ENCODE measurements at places on chromosomes 2 and 18.
A peak's percentile ranks its signal among the peaks of the same experiment; 100 is the strongest.

DNA sequence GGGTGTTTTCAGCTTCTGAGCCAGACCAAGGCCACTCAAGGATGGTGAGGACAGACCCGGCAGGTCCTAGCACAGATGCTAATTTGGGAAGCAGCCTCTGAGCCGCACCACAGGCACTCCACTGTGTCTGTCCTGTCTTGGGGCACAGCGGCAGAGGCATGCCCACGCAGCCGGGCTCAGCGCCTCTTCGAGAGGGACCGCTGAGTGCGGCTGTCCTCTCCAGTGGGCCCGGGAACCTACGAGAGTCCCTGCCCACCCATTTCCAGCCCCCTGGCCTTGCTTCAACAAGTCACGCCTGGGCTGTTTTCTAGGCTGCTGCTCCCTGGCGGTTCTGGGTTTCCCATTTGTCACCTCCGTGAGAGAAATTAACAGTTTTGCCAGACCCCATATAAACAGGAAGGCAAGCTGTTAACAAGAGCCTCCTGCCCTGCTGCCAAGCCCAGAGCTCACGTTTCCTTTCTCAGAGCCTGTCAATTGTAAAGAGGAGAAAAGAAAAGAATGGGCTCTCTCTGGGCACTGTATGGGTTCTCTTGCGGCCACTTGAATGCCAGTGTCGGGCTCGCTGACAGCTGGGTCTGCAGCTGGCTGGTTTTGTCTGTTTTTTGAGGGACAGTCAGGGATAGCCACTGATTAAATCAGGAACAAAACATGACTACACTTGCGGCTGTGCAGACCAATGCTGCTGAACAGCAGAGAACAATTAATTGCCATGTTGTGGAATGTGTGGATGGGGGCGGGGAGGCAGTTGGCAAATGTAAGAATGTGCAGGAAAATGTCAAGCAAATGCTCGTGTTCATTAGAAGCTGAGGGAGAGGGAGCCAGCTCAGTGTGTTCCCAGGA is 30.6 kb downstream of the TMEM17 start:
- DNase-seq: peak; percentile 40

DNA sequence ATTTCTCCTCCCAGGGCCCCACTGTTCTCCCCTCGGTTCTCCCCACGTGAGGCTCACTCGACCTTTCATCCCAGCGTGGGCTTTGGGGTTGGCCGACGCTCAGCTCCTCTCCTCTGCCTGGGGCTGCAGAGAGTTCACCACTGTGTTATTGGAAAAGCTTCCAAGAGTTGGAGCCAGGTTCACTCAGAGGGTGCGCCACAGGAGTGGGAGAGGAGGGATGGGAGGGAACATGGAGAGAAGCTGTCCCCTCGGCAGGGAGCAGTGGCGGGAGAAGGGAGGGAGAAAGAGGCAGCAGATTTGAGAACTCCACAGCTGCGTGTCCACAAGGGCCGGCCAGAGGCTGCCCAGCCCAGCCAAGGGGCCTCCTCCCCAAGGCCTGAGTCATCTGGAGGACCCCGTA is 197.1 kb upstream of the SMAD2 start:
- DNase-seq: no peak

- no peak for DNase-seq
These were observed 1814.7 kb upstream of the CELF4 start for GRCh38 chr18:39380186-39380725.

GRCh38 chr2:125721072-125721721 is 934.8 kb upstream of the GYPC start:
- no peak for DNase-seq

DNA sequence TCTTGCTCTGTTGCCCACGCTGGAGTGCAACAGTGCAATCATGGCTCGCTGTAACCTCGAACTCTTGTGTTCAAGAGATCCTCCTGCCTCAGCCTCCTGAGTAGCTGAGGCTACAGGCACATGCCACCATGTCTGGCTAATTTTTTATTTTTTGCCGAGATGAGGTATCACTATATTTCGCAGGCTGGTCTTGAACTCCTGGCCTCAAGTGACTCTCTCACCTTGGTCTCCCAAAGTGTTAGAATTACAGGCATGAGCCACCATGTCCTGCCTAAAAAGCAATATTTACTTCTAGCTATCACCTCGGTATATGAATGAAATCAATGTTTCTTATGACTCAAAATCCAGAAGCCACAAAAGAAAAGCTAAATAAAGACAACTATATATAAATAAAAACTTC is 2.2 kb downstream of the BUB1 start:
- DNase-seq: peak; percentile 9

GRCh38 chr2:36420569-36421181 is 65.1 kb downstream of the CRIM1 start:
- DNase-seq: no peak

DNA sequence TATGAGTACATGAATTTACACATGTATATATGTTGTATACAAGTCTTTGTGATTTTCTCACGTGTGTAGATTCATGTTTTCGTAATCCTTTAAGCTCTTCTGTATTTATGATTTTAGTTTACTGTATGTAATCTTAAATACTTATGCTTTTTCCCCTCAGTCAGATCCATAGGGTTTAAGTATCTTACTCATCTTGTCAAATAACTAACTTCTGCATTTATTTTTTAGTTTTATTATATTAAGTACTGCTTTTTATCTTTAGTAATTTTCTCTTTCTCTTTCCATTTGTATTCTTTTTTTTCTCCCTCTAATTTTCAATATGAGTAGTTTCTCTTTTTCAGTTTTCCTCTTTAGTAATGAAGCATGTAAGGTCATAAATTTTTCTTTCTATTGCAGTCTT is 179.4 kb downstream of the LCLAT1 start:
- no peak for DNase-seq

DNA sequence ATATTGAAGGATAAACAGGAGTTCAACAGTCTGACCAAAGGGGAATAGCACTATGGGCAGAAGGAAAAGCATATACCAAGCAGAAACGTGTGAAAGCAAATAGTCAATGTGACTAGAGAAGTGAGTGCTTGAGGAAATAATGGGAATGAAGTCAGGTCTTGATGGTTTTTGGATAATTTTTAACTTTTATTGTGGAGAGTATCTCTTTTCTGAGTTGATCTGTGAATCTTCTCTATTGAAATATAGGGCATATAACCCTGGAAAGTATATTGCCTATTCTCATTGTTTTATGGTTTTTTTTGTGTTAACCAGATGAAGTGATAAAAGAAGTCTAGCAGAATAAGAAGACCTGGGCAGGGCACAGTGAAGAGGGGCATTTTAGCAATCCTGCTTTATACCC is 16.4 kb upstream of the FABP1 start:
- DNase-seq: no peak

DNA sequence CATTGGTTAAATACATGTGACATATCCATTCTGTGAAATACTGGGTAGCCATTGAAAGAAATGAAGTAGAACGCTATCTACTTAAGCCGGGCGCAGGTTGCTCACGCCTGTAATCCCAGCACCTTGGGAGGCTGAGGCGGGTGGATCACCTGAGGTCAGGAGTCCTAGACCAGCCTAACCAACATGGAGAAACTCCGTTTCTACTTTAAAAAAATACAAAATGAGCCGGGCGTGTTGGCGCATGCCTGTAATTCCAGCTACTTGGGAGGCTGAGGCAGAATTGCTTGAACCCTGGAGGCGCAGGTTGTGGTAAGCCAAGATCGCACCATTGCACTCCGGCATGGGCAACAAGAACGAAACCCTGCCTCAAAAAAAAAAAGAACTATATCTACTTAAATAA is 45.7 kb upstream of the ASPRV1 start:
- no peak for DNase-seq

- no peak for DNase-seq
These were observed 51.8 kb downstream of the LPIN2 start for GRCh38 chr18:2960983-2961696.

GRCh38 chr2:109511168-109511567 is 102.6 kb downstream of the SEPTIN10 start:
- no peak for DNase-seq

GRCh38 chr2:138185827-138186226 is 221.6 kb downstream of the HNMT start:
- no peak for DNase-seq

- DNase-seq: no peak
These were observed 27.1 kb upstream of the SULT1C3 start for GRCh38 chr2:108212671-108213070.

DNA sequence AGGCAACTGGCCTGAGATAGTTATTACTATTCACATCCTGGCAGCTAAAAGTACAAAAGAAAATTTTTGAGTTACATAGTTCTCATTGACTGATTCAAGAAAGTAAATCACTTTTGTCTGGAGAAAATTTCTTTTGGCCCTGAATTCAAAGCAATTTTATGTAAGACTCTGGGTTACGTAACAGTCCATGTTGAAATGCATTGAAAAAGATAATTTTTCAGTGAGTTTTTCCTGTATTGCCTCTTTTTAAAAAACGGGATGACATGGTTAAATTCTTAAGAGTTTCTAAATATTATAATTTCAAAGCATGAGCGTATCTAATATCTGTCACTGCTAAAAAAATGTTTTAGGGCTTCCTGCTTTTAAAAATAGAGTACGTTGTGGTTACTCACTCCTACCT is 72.7 kb downstream of the ANKRD12 start:
- no peak for DNase-seq

DNA sequence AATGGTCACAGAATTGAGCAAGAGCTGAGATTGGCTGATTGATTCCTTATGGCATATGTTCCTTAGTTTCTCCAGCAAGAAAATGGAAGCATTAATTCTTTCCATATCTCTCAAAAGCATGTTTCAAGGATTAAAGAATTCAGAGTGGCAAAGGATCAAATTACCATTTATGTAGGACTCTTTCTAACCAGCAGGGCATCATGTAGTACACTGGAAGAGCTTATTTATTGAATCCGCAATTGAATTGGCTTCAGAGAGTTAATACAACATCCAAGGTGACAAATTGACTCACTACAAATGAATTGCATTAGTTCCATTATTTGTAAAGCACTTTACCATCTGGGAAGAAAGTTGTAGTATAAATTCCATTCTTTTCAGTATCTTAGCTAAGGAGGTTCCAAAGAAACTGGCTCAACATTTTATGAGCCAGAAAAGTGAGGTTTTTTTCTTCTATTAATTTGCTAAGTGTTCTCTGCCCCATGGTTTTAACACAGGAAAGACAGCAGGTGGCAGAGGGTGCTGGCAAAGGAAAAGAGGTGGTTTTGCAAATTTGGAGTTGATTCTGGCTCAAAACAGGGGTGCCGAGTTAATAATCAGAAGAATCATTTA is 409.9 kb downstream of the MTX2 start:
- no peak for DNase-seq

DNA sequence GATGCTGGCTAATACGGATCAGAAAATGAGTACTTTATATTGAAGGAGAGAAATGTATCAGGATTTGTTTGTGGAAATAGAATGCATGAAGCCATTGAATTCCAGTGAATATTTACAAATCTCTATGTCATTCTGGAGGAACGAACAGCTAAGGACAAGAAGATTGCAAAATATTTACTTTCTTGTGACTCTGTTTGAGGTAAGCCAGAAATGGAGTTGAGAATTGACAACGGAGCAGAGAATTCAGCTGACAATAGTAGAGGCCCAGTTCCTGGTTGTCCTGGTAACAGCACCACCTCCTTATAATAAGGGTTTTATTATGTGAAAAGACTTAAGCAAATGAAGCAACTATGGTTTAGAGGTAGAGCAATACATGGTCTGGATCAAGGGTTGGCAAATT is 349.2 kb downstream of the ADCYAP1 start:
- DNase-seq: no peak

- no peak for DNase-seq
These were observed 111.3 kb downstream of the TSN start for GRCh38 chr2:121866789-121867188.

DNA sequence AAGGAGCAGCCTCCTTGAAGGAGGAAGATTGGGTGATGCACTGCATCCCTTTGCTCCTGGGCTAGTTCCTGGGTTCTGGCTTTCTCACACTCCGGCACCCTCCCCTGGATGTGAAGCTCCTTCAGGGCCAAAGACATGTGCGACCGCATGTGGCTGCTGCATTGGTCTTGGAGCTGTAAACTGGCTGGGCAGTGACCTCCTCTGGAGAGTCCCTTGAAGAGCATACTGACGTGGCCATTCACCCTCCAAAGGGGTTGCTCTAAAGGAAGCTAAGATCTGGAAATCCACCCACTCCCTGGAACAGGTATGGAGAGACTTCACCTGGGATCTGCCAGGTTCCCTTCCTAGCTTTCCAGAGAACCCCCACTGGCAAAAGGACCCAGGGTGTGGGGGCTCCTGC is 62.1 kb downstream of the TMEM17 start:
- DNase-seq: no peak

DNA sequence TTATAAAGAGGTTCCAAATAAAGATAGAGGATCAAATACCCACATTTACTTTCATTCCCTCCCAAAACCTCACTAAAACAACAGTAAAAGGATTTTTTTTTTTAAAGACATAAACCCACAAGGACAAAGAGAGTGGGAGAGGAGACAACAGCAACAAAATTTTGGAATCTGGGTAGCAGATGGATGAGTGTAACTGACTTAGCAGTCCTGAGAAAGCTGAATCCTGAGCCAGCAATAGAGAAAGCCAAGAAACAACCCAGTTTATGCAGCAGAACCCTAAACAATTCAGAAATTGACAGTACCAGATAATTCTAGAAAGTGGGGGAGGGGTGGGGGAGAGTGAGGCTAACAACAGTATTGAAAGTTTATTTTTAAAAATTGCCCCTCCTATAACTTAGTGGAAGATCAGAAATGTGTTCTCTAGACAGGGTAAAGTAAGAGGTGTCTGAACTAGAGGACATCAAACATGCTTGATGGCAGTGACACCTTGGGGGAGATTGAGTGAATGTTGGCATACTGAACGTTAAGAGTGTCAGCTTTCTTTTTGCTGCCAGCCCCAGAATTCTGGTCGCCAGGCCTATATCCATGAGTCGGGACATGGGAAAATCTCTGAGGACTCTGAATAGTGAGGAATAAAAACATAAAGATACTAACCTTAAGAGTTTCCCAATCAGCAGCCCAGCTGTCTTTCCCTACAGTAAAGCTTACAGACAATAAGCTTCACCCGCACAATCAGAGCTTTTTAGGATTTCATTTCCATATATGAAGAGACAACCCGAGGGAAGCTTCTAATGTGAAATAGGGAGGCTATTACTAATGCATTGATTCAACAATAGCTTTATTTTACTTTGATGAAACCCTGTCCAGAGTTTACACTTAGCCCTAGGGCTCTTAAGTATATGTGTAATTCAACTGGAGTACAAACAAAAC is 128.0 kb upstream of the ALPP start:
- DNase-seq: no peak

DNA sequence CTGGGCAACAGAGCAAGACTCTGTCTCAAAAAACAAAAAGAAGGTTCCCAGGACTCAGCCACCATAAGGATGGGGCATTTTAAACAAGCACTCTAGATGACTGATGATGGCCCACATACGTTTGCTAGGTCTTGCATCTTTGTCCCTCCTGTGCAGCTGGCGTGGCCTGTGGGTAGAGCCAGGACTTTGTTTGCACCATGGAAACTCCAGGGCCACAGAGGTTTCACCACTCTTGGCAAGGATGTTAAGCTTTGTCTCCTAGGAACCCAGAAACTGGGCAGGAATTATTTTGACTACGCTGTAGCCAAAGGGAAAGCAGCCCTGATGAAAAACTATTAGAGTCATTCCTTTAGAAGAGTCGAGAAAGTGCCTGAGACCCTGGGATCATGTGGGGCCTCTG is 75.3 kb upstream of the STPG4 start:
- DNase-seq: no peak
